ENCODE measurements at places on chromosomes 5 and 9. TPM values are rescaled to one million over a fixed set of nuclear protein-coding genes. Genes with fewer than 3 reads are reported as not detected.

- no peak for DNase-seq
Measured at GRCh38 chr5:152331718-152332117, 73.4 kb downstream of the NMUR2 start.

DNA sequence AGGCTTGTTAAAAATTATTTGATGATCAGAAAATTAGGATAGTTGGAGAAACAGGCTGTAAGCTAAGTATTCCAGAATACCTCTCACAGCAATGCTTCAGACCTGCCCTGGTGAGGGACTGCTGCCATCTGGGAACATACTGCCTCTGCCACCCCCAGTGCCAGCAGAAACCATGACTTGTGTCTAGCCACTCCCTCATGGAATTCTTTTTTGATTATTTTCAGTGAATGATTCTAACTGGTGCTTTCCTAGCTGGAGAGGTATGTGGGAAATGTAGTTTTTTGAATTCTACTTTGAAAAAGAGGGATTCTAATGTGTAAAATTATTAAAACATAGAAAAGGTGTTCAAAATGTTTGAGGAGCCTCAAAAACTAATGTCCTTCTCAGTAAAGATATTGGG is 126.3 kb downstream of the HMHB1 start:
- DNase-seq, result no peak

- no peak for DNase-seq
Measured at GRCh38 chr5:107812570-107813141, 141.9 kb upstream of the EFNA5 start.

FBP1 gene
- 4.1 TPM for total RNA-seq

- no peak for DNase-seq
Measured at GRCh38 chr5:66002415-66002814, 76.0 kb downstream of the ERBIN start.

ITGA2 gene
- 1.0 TPM for total RNA-seq

- DNase-seq, result no peak
Measured at GRCh38 chr5:104635227-104635626, 1072.6 kb upstream of the NUDT12 start.

DNA sequence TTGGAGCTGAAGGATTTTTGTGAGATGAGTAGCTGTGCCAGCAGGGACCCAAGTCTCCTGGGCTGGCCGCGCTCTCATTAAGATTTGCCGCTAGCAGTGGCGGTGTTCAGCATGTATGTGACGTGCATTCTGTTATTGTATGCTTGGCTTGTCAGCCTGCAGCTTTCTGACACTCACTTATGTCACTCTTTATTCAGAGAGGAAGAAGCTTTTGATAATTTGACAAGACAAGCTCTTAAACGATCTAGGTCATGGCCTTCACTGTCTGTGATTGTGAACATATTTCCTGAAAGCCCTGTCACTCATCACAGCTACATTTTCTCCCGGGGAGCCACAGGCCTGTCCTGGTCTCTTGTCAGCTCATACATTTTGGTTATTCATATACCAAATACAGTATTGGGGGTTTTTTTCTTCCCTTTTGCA is 98.2 kb upstream of the GRHPR start:
- no peak for DNase-seq

DNA sequence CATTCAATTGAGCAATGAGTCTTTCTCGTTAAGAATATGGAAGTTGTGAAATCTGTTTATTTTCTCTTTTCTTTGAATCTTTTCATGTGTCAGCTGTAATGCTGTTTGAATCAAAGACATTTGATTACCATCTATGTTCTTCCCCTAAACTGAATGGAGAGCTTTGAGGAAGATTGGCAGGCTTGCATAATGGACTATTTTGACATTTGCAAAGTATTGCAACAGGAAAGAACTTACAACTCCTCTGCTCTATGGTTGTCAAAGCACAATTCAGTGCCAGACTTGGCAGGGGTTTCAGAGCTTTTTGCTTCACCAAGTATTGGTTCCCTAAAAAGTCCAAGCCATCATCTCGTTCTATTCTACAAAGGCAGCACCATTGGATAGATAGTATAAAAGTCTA is 549.0 kb upstream of the NUDT12 start:
- DNase-seq, result no peak

DNA sequence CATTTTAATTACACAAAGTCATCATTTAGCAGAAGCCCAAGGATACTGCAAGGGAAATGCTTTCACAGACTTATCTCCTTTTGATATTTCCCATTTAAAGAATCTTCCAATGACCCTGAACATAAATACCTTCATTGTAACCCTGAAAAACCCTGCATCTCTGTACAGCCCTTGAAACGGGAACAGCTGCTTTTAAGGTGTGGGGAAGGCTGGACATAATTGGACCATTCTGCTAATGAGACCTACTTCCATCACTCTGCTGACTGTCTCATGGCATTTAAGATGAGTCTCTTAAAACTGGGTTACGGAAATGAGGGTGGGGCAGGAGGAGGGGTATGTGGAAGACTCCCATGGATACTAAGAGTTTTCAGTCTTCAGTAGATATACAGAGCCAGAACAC is 485.8 kb downstream of the BRINP1 start:
- no peak for DNase-seq

DNA sequence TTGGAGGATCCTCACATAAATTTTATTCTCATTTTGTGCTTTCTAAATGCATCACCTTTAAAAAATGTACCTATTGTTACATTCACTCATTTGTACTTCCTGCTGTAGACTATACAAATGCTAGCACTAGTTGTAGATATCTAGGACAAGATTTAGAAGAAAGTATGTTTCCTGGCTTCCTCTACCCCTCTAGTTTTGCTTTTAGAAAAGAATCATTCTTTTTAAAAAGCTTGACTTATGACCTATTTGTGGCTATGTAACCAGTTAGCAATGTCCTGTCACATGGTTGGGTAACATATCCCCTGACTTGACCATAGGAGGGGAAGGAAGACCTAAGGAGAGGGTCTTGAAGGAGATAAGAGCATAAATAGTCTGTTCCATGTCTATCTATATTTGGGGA is 13.3 kb downstream of the CAMK4 start:
- no peak for DNase-seq

DNA sequence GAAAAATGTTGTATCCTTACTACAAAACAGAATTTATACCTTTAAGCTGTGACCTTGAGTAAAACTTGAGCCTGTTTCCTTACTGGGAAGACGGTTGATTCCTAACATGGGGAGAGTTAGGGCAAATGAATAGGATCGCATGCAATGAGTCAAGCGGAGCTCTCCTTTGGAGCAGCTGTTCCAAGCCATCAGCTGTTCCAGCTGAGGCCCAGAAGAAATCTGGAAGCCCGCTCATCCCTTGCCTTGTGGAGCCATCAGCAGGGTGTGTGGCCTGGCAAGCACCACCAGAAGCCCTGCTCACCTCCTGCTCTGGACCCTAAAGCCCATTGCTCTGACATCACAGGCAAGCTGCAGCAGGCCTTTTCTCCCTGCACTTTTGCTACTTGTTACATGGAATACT is 8.0 kb downstream of the KIAA1191 start:
- DNase-seq, result no peak

GRCh38 chr9:132404228-132404881 is 2.3 kb downstream of the TTF1 start:
- no peak for DNase-seq

- DNase-seq, result no peak
Measured at GRCh38 chr5:137995749-137996128, 37.1 kb downstream of the FAM13B start.

- DNase-seq, result no peak
Measured at GRCh38 chr9:122325124-122325523, 45.7 kb upstream of the PTGS1 start.

LCN1 gene
- not detected for total RNA-seq

GRCh38 chr5:80387063-80387768 is 20.6 kb upstream of the ZFYVE16 start:
- DNase-seq, result no peak

GRCh38 chr9:36288070-36288469 is 29.8 kb upstream of the GNE start:
- DNase-seq, result no peak

GRCh38 chr9:114371973-114372917 is 15.5 kb downstream of the AKNA start:
- no peak for DNase-seq

GRCh38 chr9:108549184-108549583 is 306.6 kb downstream of the ACTL7B start:
- DNase-seq, result no peak

TMC1 gene
- 5.4 TPM for total RNA-seq

GRCh38 chr5:9409413-9409960 is 136.4 kb downstream of the SEMA5A start:
- DNase-seq, result no peak

GRCh38 chr5:58672521-58672920 is 89.6 kb downstream of the RAB3C start:
- DNase-seq, result no peak

GRCh38 chr5:56090793-56091460 is 96.2 kb upstream of the IL6ST start:
- no peak for DNase-seq

DNA sequence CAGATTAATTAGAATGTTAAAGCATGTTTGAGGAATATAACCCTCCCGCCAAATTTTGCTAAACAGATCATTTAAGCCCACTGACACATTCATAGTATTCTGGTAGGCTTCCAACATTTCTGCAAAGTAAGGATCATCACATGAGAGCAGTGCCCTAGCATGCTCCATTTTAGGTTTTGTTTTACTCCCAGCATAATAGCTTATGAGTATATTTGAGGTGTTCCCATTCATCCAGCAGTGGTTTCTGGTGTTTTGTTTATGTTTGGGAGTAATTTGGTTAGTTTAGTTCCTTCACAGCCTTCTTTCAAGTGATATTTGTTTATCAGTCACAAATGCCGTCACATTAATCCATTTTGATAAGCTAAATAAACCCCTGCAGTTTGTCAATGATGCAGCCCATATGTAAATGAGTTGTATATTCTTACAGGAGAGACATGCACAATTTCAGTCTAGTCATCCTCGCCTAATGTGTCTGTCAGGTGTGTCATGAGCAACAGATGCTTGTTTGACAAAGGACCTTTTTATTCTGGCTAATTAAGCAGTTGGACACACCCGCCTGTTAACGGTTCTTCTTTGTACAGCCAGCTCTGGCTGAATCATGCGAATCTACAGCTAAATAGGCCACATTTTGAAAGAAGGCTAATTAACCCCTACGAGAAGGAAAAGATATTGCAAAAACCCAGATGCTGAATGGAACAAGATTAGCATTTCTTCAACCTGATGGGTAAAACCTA is 124.4 kb downstream of the RFX3 start:
- DNase-seq, result no peak

- no peak for DNase-seq
Measured at GRCh38 chr9:32424616-32425015, 40.2 kb downstream of the ACO1 start.

GRCh38 chr5:135916638-135917263 is 21.1 kb upstream of the IL9 start:
- no peak for DNase-seq

GRCh38 chr5:132506094-132506692 is 15.6 kb upstream of the IRF1 start:
- DNase-seq, result peak; percentile 59

PCDHB2 gene
- total RNA-seq, result 12.1 TPM

OGN gene
- total RNA-seq, result 9.5 TPM

DNA sequence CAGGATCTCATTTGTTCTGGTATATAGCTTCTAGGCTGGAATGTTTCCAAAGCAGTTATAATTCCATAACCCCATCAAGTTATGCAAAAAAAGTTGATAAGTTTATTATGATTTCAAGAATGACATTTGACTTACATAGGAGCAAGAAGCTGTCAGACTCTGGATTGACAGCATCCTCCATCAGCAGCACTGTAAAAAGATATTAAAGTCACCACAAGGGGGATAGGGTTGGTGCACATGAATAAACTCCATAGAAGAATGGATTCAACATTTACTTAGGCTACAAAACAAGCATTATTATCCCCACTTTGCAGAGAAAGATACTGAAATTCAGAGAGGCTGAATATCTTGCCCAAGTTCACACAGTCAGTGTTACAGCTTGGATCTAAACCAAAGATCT is 208.9 kb upstream of the SLC30A5 start:
- DNase-seq, result no peak

GRCh38 chr5:158589939-158590338 is 509.8 kb downstream of the EBF1 start:
- DNase-seq, result no peak

GRCh38 chr5:135829681-135830383 is 4.6 kb upstream of the SLC25A48 start:
- peak; percentile 88 for DNase-seq

GRCh38 chr5:100779669-100780375 is 123.3 kb downstream of the ST8SIA4 start:
- peak; percentile 26 for DNase-seq

DNA sequence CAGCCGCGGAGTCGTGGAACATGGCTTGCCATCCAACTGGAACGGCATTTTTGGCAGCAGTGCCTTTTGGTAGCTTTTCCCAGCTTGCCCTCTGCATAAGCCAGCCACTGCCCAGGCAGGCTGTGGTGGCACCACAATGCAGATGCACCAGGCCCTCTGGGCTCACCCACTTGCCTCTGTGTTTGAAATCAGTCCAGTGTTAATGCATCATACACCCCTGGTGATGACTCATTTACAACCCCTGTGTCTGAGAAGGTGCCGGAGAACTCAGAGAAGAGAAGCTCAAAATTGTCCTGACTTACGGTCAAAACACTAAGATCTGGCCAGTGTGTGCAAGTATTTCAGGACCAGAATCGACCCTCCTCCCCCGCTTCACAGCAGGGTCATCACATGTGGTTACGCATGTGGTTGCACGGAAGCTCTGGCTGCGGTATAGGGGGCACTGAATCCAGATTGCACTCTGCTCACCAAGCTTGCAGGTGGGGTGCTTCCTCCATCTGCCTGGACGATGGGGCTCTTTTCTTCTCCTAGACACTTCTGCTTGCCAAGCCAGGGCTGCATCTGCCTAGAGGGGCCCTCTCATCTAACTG is 66.5 kb upstream of the SMIM15 start:
- DNase-seq, result no peak

- DNase-seq, result no peak
Measured at GRCh38 chr5:76406673-76407072, 3.6 kb downstream of the IQGAP2 start.

MLANA gene
- not detected for total RNA-seq

DNA sequence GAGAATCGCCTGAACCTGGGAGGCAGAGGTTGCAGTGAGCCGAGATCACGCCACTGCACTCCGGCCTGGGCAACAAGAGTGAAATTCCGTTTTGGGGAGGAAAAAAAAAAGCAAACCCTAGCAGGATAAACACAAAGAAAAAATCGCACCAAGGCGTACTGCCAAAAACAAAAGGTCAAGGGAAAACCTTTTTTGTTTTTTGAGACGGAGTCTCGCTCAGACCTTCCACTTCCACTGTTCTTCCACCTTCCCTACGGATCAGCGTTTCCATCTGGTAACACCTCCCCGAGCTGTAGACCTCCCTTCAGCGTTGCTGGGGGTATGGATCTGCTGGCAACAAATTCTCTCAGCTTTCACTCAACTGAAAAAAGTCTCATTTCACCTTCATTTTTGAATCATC is 20.1 kb upstream of the FCN2 start:
- peak; percentile 71 for DNase-seq
